ENCODE measurements at places on chromosomes 7 and 10.

DNA sequence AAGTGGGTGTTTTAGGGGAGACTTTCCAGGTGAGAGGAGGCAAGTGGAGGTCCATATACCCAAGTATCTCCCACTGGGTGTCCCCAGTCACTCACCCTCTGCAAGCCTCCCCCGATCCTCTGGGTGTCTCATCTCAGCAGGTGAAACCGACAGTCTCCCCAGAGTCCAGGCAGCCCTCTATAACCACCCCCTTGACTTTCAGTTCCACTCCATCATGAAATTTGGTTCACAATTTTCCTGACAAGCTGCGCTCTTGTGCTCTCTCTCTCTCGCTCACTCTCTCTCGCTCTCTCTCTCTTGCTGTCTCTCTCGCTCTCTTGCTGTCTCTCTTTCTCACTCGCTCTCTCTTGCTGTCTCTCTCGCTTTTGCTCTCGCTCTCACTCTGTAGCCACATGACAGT, 8.1 kb upstream of the RABGEF1 start:
- no peak for DNase-seq

DNA sequence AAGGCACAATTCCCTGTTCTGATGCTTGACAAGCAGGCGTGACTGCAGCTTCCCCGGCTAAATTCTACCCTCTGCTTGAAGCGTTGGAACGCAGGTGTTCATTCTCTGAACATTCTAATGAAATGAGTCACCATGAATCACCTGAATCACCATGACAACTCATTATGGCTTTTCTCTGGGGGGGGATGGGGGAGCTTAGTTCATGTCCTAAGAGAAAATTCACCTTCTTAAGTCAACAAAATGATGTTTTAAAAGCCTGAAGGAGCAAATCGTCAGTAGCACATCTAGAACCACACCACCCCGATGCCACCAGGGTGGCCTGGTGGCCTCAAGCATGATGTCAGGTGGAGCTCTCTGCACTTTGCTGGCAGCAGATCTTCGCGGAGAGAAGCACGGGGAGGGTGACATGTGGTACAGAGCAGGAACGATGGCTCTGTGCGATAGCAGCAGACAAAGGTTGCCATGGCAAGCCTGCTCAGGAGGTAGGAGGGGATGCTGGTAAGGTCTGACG, 33.7 kb downstream of the DDC start:
- no peak for DNase-seq

GRCh38 chr7:37481154-37481553, 32.5 kb upstream of the ELMO1 start:
- no peak for DNase-seq

GRCh38 chr10:113499806-113500205, 53.0 kb upstream of the HABP2 start:
- DNase-seq: no peak

DNA sequence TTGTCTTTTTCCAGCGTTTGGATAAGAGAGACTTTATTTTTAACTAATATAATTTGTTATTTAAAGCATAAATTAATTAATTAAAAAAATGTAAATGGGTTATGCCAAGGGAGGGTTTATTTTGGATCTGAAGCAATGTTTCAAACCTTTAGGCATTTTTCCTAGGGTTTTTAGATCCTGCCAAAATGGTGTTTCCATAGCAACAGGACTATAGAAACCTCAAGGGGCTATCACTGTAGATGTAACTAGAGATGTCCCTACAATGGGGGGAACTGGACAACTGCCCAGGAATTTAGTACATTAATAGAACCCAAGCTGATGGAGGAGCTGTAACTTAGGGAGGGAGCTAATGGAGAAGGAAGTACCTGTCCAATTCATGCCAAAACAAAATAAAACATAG, 57.3 kb downstream of the SLC39A12 start:
- DNase-seq: no peak

GRCh38 chr10:120279196-120279595, 177.8 kb upstream of the PLPP4 start:
- no peak for DNase-seq

- no peak for DNase-seq
These were observed 8.4 kb downstream of the PLXDC2 start for GRCh38 chr10:19824381-19825342.

DNA sequence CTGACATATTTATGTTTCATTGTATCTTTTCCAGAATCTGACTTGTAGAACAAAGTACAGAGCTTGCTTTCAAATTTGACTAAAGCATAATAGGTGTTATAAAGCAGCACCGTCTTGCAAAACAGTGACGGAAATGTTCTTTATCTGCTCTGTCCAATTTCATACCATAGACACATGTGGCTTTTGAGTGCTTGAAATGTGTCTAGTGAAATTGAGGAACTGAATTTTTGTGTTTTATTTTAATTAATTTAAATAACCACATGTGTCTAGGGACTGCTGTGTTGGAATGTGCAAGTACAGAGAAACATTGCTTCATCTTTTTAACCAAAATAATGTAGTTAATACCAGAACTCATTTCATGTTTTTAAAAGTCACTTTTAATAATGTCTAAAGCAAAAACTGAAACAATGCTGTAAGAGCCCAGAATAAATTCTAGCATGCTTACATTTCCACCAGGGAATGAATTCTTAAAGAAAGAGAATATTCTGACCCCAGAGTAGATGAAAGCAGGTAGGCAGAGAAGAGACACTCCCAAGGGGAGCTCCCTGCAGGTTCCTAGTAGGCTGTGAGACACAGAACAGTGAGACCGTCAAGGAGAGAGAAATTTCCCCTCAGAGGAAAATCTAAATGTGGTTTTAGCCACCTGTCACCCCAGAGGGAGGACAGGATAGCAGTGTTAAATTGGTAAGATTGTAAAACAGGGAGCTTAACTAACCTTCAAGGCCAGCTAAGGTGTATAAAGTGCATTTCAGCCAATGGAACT, 175.3 kb upstream of the KMT2E start:
- DNase-seq: no peak

DNA sequence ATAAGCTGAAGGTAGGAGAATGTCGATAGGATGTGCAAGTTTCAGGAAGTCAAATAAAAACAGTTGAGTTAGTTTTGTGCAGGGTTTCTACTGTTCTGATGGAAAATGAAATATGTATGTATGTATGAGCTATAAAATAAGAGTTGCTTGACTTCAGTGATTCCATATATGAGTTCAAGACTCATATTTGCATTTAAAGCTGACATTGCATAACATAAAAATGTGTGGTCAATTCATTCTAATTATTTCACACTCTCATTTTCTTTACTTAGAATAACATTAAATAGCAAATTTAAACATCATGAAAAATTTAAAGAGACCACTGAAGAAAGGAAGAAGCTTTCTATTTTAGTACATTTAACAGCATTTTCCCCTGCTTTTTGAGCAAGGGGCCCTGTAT, 37.8 kb downstream of the IFIT5 start:
- DNase-seq: no peak

DNA sequence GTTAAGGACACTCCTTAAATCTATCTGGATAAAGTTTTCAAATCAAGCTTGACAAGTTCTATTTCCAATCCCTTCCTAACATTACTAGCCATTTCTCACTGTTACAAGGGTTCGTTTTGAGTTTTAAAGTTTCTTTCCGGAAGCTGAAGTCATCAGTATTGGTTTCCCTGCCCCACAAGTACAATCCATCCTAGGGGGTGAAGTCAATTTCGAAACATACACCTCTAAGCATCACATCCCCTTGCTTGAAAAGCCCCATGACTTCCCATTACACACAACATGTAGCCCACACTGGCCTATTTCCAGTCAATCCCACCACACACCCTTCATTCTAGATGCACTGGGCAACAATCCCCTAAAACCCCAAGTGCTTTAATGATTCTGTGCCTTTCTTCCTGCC, 13.0 kb downstream of the DPY19L1 start:
- DNase-seq: no peak
